Renal cortical epithelial cell (primary cell): ENCODE measurements at places on chromosomes 7 and 10. TPM values are rescaled to one million over a fixed set of nuclear protein-coding genes. Genes with fewer than 3 reads are reported as not detected.

The DKK1 gene
- total RNA-seq = 2.7 and 16.3 TPM in 2 replicates

The PRLHR gene
- total RNA-seq = not detected in 2 replicates

The SAMD9L gene
- 15.6 and 17.7 TPM in 2 replicates for total RNA-seq

The MMD2 gene
- total RNA-seq = not detected in 2 replicates

DNA sequence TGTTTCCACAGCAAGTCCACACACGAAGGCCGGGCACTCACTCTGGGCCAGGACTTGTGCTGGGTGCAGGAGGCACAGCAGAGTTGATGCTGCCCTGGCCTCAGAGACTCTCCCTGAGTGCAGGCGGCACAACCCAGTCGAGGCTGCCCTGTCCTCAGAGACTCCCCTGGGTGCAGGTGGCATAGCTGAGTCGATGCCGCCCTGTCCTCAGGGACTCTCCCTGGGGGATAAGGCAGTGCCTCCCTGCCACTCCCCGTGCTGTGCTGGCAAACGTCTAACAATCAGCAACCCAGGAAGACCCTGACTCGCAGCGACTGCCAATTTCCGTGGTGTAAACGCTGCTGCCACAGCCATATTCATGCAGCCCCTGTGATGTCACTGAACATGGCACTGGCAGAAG is 93.1 kb downstream of the PDGFA start:
- no peak for DNase-seq

- no peak for DNase-seq
Observed at GRCh38 chr7:99120501-99120900, 23.4 kb downstream of the SMURF1 start.

DNA sequence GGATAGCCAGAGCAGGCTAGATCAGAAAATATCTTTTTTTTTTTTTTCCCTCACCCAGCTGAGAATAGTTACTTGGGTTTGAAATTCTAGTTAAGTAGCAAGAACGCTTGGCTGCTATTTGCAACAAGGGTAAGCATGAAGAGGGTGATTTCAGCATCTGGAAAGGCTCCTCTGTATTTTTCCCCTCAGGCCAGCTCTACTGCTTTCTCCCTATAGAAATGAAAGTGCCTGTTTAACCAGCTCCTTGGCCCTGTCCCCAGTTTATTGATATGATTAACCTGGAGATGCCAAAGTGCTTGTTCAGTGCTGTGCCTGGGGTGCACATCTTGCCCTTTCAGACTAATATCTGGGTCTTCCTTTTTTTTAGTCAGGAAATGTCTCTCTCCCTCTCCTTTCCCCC is 37.1 kb downstream of the AP3M1 start:
- DNase-seq = peak; percentile 70

DNA sequence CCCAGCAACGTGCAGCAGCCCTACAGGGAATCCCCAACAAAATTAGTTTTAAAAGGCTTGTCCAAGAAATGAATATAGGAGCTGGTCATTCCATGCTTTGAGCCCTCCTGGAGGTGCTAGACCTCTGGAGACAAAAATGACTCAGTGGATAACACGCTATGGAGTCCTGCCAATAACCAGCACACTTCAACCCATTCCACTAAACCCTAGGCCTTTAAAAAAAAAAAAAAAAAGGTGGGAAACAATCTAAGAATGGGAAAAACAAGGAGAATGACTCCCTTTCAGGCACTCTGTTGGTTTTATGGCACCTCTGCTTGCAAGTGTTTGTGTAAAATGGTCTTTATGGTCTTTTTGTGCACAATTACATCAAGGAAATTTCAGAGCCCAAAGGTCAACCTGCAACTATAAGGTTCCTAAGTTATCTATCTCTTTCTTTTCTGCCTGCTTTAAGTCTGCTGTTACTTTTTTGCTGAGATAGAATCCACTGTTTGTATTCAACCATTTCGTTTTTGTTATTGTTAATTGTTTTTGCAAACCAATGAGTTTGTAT is 21.3 kb downstream of the AVL9 start:
- peak; percentile 46 for DNase-seq

DNA sequence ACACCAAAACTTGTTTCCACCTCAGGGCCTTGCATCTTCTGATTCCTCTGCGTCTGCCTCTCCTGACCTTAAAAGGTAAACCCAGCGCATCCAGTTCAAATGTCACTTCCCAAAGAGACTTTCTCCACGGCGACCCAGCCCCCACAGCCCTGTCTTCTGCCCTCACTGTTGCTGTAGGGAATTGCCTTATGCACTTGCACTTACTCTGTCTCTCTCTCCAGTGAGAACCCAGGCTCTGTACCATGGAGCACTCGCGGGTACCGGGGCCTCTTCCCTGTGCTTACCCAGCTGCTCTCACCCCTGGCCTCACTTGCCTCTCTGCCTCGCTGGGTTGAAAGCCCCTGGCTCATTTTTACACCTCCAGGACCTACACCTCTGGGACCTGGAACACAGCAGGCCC is 48.4 kb downstream of the AOC1 start:
- DNase-seq = no peak

- DNase-seq = peak; percentile 16
Observed at GRCh38 chr10:35424680-35425285, 88.5 kb downstream of the CCNY start.

- DNase-seq = no peak
Observed at GRCh38 chr10:86759073-86759672, 2.8 kb downstream of the BMPR1A start.

- no peak for DNase-seq
Observed at GRCh38 chr10:79226391-79227245, 120.7 kb upstream of the PPIF start.

DNA sequence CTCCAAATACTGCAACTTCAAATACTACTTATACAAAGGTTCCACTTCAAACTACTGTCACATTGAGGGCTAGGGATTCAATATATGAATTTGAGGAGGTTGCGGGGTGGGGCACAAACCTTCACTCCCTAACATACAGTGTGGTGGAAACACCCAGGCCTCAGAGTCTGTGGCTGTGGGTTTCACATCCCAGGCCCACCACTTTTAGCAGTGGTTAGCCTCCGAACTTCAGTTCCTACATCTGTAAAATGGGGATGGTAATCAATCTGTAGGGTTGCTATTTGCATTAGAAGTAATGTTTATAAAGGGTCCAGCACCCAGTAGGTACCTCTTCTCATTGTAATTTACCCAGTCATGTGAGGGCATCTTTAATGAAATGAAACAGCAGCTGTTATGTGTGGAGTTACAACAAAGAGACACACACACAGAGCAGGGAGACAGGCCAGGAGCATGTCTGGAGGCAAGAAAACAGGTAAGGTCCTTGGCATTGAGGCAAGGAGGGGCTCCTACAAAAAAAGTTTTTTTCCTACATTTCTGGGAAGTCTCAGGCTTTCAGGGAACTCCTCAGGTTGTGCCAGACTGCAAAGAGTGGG is 570.9 kb downstream of the LRMDA start:
- DNase-seq = no peak

DNA sequence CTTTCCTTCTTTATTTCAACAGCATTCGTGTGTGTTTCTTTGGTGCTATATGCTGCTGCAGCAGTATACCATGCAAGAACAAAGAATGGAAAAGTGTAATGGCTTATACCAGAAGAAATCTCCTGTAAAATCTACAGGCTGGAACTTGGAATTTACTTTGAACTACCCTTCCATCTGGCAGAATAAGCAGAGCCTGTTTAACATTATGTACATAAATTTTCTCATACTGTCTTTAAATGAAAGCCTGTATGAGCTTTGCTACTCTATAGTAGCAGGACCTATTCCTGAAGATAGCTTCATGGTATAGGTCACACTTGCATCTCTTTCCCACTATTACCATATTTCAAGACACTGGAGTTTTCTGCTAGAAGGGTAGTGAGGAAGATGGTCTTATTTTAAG is 522.1 kb upstream of the GHITM start:
- DNase-seq = no peak

GRCh38 chr10:23793577-23793976 is 354.7 kb downstream of the OTUD1 start:
- DNase-seq = no peak

- DNase-seq = no peak
Observed at GRCh38 chr7:158176561-158177173, 411.0 kb downstream of the PTPRN2 start.

- no peak for DNase-seq
Observed at GRCh38 chr10:9015447-9015846, 961.0 kb downstream of the GATA3 start.

- DNase-seq = no peak
Observed at GRCh38 chr10:51642581-51642980, 56.8 kb downstream of the CSTF2T start.

DNA sequence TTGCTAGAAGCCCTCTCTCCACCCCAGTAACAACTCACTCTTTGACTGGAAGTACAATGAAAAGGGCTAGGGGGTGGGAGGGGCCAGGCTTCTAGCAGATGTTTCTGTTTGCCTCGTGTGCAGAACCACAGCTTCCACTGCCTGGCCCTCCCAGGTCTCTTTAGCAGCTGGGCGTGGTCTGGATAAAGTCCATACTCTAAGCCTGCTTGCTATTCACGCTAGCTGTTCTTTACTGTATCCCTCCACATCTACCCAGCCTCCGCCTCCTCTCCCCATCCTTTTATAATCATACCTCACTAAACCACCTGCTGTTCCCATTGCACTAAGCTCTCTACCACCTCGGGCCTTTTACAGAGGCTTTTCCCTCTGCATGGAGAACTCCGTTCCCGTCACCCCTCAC is 288.8 kb downstream of the CAMK1D start:
- DNase-seq = no peak

DNA sequence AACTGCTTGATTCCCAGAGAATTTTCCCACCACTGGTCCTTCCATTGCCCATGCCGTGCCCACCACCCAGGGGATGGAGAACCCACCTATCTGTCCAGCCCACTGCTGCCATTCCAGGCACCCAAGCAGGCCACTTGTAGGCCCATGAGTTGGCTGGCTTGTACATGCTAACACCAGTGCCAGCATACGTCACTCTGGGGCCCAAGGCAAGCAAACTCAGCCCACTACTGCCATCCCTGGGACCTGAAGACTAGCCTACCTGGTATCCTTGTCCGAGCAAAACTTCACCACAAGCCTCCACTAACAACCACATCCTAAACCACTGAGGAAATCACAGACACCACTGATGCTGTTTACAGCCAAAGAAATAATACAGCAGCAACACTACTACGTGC is 44.7 kb upstream of the CDK6 start:
- DNase-seq = no peak

DNA sequence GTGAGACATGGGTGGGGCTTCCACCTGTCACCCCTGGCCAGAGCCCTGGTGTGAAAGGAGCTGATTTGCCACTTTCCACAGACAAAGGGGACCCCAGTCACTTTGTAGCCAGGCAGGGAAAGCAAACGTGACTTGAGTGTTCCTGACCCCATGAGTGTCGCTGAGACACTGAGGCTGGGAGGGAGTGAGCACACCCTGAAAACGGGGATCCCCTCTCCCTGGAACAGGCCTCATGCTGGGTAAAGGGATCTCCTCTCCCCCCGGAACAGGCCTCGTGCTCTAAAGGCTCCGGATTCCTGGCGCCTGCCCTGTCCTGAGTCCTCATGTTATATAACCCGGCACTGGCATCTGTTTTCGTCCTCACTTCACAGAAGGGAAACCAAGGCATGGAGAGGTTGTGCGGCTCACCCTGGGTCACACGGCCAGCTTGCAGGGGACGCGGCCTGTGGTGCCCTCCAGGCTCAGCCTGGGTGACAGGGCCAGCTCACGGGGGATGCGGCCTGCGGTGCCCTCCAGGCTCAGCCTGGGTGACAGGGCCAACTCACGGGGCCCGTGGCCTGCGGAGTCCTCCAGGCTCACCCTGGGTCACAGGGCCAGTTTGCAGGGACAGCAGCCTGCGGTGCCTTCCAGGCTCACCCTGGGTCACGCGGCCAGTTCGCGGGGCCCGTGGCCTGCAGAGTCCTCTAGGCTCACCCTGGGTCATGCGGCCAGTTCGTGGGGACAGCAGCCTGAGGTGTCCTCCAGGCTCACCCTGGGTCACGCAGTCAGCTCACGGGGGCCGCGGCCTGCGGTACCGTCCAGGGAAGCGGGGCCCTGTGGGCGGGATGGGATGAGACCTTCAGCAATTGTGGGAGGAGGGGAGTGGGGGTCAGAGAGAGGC is 104.7 kb downstream of the PDGFA start:
- DNase-seq = no peak

DNA sequence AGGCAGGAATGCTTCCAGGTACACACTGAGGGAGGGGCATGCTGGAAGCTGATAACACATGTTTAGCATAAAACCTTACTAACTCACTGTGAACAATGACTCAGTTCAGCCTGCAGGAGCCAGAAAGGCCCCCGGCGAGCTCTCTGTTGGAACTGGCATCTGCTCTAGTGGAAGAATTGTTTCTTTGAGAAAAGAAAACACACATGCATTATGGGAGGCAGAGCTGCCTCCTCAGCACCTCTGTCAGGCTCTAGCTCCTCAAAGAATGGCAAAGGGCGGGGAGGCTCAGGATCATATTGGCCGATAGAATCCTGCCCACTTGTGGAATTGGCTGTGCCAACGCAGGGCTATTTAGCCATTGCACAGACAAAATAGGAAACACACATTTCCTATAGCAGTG is 338.3 kb downstream of the CXCL12 start:
- peak; percentile 3 for DNase-seq

DNA sequence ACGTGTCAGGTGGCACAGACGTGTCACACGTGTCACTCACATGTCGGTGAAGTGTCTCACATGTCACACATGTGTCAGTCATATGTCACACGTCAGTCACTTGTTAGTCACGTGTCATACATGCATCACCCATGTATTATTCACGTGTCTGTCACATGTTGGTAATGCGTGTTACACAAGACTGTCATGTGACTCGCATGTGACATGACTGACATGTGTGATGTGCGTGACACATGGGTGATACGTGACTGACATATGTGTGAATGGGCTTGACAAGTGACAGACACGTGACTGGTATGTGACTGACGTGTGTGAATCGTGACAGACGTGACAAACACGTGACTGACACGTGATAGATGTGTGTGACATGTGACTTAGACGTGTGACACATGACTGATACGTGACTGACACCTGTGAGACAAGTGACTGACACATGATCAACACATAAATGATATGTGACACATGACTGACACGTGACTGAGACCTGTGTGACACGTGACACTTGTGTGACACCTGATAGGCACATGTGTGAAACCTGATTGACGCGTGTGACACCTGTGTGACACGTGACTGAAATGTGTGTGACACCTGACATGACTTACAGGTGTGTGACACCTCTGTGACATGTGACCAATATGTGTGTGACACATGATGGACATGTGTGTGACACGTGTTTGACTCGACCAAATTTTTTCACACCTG is 56.1 kb downstream of the ZNF92 start:
- DNase-seq = no peak

- peak; percentile 41 for DNase-seq
Observed at GRCh38 chr10:75662715-75663114, 231.3 kb downstream of the LRMDA start.

DNA sequence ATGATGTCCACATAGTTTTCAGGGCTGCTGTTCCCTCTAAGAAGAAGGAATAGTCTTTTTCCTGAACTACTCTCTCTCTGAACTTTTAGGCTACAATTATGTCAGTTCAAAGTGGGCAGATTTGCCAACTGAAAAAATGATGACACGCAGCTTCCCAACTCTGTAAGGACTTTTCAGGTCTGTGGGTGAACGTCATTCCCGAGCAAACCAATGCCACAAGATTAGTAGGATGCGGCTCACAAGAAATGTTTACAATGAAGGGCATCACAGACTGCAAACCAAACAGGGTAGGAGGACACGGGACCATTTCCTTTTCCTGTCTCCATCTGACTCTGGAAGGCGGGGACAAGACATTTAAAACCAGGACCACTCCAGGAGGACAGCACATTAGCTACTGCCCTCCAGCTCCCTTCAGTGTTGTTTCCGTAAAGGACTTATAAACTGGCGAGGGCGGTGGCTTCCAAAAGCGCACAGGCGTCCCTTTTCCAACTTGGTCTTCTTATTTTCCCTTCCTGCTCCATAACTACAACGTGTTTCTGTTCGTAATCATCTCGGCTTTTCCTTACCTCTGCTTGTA is 539 bp upstream of the MKLN1 start:
- DNase-seq = peak; percentile 54
